ENCODE measurements at places on chromosomes 3 and 15.

- no peak for DNase-seq
These were observed 39.0 kb downstream of the WHAMM start for GRCh38 chr15:82848241-82848993.

- no peak for DNase-seq
These were observed 38.5 kb downstream of the DNAJB8 start for GRCh38 chr3:128427872-128428822.

- DNase-seq, result no peak
These were observed 243.3 kb downstream of the FAM43A start for GRCh38 chr3:194928831-194929577.

- no peak for DNase-seq
These were observed 119.8 kb upstream of the CPNE4 start for GRCh38 chr3:132154619-132155018.

GRCh38 chr15:38618242-38618955 is 53.8 kb upstream of the RASGRP1 start:
- DNase-seq, result no peak

DNA sequence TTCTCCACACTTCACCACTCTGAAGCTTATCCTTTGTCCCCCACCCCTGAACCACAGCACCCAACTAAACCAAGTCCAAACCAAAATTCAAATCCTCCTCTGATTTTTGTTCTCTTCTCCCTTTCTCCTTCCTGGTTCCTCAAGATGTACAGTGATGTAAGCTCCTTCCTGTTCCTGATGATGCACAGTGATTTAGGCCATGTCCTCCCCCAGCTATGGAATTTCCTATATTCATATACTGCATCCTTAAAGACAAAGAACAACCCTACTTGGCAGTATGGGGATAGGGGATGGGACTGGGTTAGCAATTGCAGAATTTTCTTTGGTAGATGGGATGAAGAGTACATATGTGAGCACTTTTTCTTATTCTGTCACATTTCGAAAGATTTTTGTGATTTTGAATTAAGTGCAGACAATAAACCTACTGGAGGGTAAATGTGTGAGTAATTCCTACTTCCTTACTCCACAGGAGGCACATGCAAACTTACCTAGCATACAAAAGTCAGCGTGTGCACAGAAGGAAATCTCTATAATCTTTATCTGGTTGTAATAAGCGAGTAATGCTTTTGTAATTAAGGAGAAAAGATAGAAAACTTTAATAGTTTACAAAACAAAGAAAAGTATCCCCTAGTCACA is 125.0 kb downstream of the ANO10 start:
- no peak for DNase-seq

DNA sequence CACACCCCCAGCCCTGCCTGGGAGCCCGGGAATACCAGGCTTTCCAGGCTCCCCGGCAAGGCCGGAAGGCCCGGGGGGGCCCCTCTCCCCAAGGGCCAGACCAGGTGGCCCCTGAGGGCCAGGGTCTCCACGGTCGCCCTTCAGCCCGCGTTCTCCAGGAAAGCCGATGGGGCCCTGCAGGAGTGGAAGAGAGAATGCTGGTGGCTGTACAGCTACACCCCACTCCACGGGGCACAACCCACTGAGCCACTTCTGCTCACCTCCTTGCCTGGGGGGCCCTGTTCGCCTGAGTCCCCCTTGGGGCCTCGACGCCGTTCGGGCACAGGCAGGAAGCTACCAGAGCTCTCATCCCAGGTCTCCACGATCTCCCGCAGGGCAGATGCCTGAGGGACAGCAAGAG is 11.8 kb upstream of the UCN2 start:
- no peak for DNase-seq

DNA sequence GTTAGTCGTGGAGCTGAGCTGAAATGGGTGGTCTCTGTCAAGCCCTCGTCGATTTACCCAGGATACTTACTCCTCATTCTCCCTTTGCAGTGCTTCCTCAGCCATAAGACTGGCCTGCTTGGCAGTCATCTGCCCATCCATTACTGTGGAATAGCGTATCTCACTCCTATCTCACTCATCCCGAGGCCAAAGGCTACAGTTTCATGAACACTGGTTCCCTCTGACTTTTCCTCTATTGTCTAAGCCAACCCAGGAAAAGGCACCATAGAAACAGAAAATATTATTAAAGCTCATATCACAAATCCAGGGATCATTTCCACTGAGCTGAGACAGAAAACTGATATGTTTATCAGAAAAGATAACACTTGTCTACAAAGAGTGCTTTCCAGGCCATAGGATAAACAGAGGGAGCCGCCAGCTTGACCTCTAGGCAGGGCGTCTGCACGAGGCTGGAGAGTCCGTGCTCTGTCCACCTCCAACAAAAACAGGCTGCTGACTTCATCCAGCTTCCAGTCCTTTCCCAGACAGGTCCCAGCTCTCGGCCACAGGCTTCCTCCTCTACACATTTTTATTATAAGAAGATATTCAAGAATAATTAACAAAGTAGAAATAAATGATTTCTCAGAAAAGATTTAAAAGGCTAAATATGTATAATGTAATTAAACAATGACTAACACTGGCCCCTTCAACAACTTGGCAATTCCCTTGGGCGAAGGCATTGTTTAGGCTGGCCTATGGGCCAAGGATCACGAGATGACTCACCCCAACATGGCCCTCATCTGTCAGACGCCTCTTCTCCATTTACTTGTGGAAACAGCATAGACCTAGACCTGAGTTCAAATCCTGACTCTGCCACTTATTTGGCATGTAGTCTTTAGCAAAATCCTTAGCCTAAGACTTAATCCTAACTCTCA is 27.4 kb upstream of the BOC start:
- DNase-seq, result no peak

- DNase-seq, result no peak
These were observed 92.7 kb upstream of the RARB start for GRCh38 chr3:25335356-25335755.

DNA sequence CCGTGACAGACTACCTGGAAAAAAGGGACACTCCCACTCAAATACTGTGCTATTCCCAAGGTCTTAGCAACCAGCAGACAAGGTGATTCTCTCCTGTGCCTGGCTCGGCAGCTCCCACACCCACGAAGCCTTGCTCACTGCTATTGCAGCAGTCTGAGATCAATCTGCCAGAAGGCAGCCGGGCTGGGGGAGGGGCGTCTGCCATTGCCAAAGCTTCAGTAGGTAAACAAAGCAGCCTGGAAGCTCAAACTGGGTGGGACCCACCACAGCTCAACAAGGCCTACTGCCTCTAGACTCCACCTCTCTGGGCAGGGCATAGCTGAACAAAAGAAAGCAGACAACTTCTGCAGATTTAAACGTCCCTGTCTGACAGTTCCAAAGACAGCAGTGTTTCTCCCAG is 128.4 kb upstream of the SETMAR start:
- DNase-seq, result no peak

GRCh38 chr3:38117163-38117716 is 19.7 kb downstream of the ACAA1 start:
- no peak for DNase-seq

DNA sequence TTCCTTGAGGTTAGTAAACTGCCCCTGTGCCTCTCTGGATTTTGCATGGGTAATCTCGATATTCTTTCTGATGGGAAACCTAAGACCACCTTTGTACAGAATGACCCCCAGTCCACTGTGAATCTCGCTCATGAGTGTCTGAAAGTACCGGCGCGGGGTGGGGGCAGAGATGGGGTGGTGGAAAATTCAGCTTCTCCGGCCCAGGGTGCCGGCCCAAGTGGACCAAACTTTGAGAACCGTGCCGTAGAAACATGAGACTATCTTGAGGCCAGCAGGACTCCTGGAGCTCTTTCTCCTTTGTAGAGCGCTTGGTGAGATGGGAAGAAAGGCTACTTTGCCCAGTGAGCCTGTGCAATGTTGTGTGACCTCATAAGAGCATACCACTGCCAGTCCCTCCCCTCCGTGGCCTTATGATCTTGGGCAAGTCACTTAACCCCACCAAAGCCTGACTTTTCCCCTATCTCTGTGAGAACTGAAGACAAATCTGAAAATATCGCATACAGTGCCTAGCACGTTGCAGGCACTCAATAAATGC is 40.4 kb upstream of the VEPH1 start:
- DNase-seq, result no peak

GRCh38 chr15:59111251-59111650 is 6.3 kb downstream of the CCNB2 start:
- no peak for DNase-seq

- DNase-seq, result no peak
These were observed 18.9 kb upstream of the ALCAM start for GRCh38 chr3:105347625-105348302.

GRCh38 chr3:104214937-104215336 is 1151.8 kb upstream of the ALCAM start:
- no peak for DNase-seq

- DNase-seq, result no peak
These were observed 9.2 kb downstream of the TBC1D5 start for GRCh38 chr3:17733215-17733614.

- no peak for DNase-seq
These were observed 680.8 kb downstream of the GBE1 start for GRCh38 chr3:81080608-81081007.

- no peak for DNase-seq
These were observed 208.6 kb downstream of the NFKBIZ start for GRCh38 chr3:102057781-102058421.

- DNase-seq, result no peak
These were observed 570.2 kb upstream of the ALCAM start for GRCh38 chr3:104796556-104796955.

GRCh38 chr15:98599909-98600691 is 48.2 kb upstream of the IGF1R start:
- DNase-seq, result no peak

GRCh38 chr15:44883199-44883877 is 73.1 kb upstream of the TERB2 start:
- no peak for DNase-seq

DNA sequence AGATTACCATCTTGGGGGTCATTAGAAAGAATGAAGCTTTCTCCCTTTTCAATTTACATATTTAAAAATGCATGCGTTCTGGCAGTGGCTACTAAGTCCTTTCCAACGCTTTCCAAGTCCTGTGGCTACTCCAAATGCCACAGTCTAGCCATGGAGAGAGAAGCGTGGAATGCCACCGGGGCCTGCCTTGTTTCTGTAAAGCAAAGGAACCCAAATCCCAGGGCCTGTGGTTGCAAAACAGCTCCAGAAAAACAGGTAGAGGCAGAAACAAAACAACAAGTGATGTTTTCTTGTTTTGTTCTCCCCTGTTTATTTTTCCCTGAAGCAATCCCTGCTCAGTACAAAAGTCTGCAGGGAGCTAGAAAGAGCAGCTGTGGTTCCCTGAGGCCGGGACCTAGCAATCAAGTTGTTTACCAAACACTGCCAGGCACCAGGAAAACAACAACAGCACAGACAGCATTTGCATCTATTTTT is 85.5 kb downstream of the FOXP1 start:
- no peak for DNase-seq

GRCh38 chr3:191412759-191413158 is 48.2 kb upstream of the PYDC2 start:
- DNase-seq, result no peak

Data from ureter (tissue), 1 donor.